ENCODE measurements at places on chromosomes 1 and 21. TPM values are rescaled to one million over a fixed set of nuclear protein-coding genes. Genes with fewer than 3 reads are reported as not detected.

TMPRSS15 gene
- total RNA-seq, result 0.12 TPM

CYP4A22 gene
- total RNA-seq, result not detected

CFAP74 gene
- not detected for total RNA-seq

OR4F16 gene
- total RNA-seq, result not detected

SLFNL1 gene
- total RNA-seq, result 0.22 TPM

DNA sequence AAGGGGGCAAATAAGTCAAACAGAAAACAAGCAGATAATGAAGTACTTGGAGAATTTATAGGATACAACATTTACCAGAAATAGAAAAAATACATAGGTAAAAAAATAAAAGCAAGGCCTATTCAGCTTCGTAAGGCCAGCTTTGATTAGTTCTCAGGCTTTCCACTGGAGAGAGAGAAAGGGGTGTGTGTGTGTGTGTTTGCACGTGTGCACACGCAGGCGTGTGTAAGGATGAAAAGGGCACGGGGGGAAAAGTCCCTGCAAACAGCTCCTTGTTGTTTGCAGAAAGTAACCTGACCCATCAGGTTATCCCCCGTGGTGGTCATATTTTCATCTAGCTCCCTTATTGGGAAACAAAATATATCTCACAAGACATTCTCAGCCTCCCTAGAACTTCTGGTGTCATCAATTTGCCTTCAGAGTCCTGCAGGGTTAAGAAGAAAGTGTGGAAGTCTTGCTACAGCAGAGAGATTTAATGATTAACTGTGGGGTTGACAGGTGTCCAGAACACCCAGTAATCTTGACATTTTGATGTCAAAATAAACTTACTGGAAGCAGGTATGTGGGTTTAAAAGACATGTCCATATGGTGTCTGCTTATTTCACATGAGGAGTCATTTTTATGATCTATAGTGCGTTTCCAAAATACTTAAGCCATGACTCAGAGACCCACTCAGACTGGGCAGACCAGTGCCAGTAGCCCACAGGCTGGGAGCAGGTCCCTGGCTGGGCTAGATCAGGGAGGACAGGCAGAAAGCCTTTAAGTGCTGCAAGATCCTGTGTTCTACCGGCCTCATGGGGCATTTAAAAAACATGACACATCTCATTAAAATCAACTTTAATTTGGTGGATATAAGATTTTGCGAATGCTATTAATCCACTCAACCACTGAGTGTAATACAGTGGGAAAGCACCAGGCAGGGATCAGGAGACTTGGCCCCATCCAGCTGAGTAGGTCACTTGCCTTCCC, 487.6 kb upstream of the CAMK1G start:
- peak overlapping the region; percentile 59 for H3K27ac ChIP-seq
- 0 out of 2 replicates have a peak overlapping the region, but pooled peaks have one; percentile 4 for H3K4me3 ChIP-seq

DNA sequence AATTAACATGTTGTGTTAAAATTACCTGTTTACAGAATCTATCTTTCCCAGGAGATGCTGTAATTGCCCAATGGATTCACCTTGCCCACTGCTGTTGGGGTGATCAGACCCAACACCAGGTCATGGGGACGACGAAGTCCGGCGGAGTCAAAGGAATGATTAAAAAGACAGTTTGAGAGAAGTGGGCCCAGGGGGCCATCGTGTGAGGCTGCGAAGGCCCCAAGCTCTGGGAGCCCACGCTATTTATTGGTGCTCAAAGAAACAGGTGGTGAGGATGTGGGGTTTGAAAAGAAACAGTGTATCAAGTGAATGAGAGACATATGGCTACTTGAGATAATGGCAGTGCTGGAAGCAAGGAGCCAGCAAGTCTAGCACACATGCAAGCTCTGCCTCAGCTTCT, 16.3 kb upstream of the L1TD1 start:
- no peak overlapping the region for H3K4me3 ChIP-seq
- no peaks in the 10 kb centered on the region for H3K27me3 ChIP-seq

- no peak overlapping the region for H3K27ac ChIP-seq
- H3K27me3 ChIP-seq, result no peaks in the 10 kb centered on the region
- H3K36me3 ChIP-seq, result no peaks in the 10 kb centered on the region
- no peak overlapping the region for H3K4me3 ChIP-seq
Measured at GRCh38 chr1:17258758-17259130, 9.8 kb downstream of the PADI3 start.

DNA sequence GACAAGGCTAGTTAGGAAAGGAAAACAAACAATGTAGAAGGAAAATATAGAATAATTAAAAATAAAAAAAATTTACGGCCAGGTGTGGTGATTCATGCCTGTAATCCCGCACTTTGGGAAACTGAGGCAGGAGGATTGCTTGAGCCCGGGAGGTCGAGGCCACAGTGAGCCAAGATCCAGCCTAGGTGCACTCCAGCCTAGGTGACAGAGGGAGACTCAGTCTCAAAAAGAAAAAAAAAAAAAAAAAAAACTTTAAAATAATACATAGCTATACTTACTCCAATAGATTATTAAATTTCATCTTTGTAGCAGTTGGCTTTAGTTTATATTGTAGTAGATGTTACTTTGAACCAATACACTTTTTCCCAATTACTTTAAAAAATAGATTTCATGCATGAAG, 32.0 kb downstream of the LIN9 start:
- H3K27ac ChIP-seq, result peak overlapping the region; percentile 6
- H3K4me1 ChIP-seq, result peaks cover 12% of the 10 kb centered on the region
- peaks cover 22% of the 10 kb centered on the region for H3K36me3 ChIP-seq
- H3K27me3 ChIP-seq, result no peaks in the 10 kb centered on the region
- no peak overlapping the region for H3K4me3 ChIP-seq
- DNase-seq, result no peak

DNA sequence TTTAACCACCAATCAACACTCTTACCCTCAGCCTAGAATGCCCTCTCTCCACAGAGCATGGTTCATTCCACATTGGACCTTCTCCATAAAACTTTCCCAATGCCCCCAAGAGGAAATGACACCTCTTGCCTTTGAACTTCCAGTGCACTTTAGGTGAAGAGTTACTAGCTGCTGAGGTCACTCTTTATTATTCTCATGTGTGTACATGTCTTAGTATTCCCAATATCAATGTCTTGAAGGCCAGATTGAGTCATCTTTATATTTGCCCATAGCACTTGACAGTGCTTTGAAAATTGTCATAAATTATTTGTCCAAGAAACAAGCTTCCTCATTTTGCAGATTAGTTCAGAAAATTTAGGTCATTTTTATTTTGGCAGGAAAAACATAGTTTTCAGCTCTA, 8.1 kb upstream of the DNASE2B start:
- H3K4me3 ChIP-seq, result no peak overlapping the region
- no peaks in the 10 kb centered on the region for H3K36me3 ChIP-seq
- DNase-seq, result peak; percentile 33
- H3K27ac ChIP-seq, result no peak overlapping the region
- H3K27me3 ChIP-seq, result no peaks in the 10 kb centered on the region

- DNase-seq, result no peak
- no peaks in the 10 kb centered on the region for H3K27me3 ChIP-seq
- no peak overlapping the region for H3K27ac ChIP-seq
- no peaks in the 10 kb centered on the region for H3K36me3 ChIP-seq
Measured at GRCh38 chr1:173661271-173661670, 8.4 kb downstream of the ANKRD45 start.

- no peaks in the 10 kb centered on the region for H3K27me3 ChIP-seq
- no peak overlapping the region for H3K27ac ChIP-seq
- H3K4me3 ChIP-seq, result peak overlapping the region; percentile 73
Measured at GRCh38 chr1:3609769-3610526, 1.4 kb downstream of the MEGF6 start.

- H3K36me3 ChIP-seq, result peaks cover 10% of the 10 kb centered on the region
- H3K4me1 ChIP-seq, result peaks cover 30% of the 10 kb centered on the region
- peak overlapping the region; percentile 75 for H3K4me3 ChIP-seq
- H3K27ac ChIP-seq, result no peak overlapping the region
- no peak for DNase-seq
- no peaks in the 10 kb centered on the region for H3K27me3 ChIP-seq
Measured at GRCh38 chr21:46284733-46285132, 678 bp downstream of the MCM3AP start.

DNA sequence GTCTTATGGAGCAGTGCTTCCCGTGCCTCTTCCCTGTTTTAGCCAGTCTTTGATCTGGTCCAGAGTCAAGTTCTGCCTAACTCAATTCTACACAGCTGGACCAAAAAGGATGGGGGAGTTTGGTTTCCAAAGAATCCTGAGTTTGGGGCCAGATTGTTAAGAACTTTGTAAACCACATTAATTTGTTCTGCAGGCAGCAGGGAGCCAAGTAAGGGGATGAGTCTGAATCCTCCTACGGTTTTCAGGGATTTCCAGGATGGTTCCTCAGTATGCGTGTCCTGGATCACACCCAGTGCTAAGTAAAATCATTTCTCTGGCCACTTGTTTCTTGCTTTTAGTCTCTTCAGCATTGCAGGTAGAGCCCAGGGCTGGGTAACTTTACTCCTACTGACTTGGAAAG, 26.1 kb upstream of the GJA5 start:
- no peak overlapping the region for H3K4me3 ChIP-seq
- no peak for DNase-seq
- no peaks in the 10 kb centered on the region for H3K27me3 ChIP-seq
- no peaks in the 10 kb centered on the region for H3K36me3 ChIP-seq
- peaks cover 4% of the 10 kb centered on the region for H3K4me1 ChIP-seq
- H3K27ac ChIP-seq, result no peak overlapping the region

DNA sequence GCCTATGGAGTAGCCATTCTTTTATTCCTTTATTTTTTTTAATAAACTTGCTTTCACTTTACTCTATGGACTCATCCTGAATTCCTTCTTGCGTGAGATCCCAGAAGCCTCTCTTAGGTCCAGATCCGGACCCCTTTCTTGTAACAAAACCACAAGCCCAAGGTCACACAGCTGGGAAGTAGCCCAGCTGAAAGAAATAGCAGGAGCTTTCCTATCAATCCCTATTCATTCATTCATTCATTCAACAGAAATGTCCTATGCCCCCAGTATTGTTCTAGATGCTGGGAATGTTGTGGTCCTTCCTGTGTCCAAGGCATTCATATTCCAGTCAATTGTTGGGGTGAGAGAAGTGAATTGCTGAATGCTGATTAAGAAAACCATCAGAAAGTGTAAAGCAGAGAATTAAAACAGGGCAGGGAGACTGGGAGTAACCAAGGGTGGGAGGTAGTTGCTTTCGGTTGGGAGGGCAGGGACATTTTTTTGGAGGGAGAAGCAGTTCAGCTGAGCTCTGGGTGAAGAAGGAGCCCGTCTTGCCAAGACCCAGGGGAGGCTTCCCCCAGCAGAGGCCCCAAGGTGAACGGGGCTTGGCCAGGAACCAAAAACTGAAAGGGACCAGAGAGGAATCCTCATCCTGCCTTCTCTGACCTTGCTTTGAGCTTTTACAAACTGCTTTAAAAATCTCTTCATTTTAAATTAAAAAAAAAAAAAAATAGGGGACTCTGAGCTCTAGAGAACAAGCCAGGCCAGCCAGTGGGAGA, 10.8 kb downstream of the PLA2G2D start:
- no peak for DNase-seq
- no peak overlapping the region for H3K27ac ChIP-seq
- H3K36me3 ChIP-seq, result no peaks in the 10 kb centered on the region
- peaks cover 15% of the 10 kb centered on the region for H3K4me1 ChIP-seq
- no peak overlapping the region for H3K4me3 ChIP-seq

- no peaks in the 10 kb centered on the region for H3K4me1 ChIP-seq
- H3K36me3 ChIP-seq, result peaks cover 12% of the 10 kb centered on the region
- H3K4me3 ChIP-seq, result no peak overlapping the region
- DNase-seq, result no peak
- H3K27me3 ChIP-seq, result no peaks in the 10 kb centered on the region
- H3K27ac ChIP-seq, result no peak overlapping the region
Measured at GRCh38 chr21:42575111-42575510, 61.5 kb downstream of the SLC37A1 start.

- no peaks in the 10 kb centered on the region for H3K27me3 ChIP-seq
- peak; percentile 11 for DNase-seq
- no peaks in the 10 kb centered on the region for H3K4me1 ChIP-seq
Measured at GRCh38 chr1:110123224-110123623, 11.0 kb downstream of the UBL4B start.

DNA sequence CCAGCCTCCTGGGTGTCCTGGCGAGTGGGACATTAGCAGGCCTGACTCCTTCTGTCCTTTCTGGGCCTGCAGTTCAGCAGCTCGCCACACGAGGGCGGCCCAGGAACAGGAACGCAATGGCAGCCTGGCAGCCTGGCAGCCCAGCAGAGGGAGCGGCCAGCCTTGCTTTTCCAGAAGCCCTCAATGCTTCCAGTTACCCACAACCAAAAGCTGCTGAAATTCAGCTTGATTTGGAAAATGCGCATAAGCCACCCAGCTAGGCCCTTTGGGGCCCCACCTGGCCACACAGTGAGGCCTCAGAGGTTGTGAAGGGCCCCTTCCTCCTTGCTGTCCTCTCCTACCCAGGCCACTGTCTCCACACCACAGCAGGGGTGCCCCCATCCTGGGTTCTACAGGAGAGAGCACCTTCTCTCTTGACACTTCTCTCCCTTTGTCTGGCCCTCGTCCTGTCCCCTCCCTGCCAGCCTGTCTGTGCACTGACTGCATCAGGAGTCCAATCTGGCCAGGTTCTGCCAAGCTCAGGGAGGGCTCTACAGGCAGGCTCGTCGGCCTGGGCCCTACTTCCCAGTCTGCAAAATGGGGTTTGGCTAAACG, 103.4 kb upstream of the VAMP3 start:
- no peak overlapping the region for H3K4me3 ChIP-seq
- no peaks in the 10 kb centered on the region for H3K27me3 ChIP-seq
- peak; percentile 88 for DNase-seq
- H3K27ac ChIP-seq, result no peak overlapping the region

DNA sequence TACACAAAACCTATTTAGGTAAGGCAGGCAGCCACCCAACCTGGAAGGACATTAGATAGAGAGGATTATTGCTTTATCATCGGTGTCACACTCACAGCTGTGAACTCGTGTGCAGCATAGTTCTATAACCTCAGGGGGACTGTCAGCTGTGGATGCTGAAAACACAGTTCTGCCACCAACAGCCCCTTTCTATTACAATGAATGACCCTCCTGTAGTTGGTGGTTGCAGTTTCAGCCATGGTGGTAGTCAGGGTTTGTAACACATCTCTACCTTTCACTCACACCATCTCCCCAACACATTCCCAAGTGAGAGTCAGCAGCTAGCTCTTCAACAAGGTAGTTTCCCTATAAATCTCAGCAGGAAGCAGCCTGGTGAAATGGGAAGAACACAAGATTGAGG, 136.8 kb downstream of the ZC3H11B start:
- peaks cover 5% of the 10 kb centered on the region for H3K4me1 ChIP-seq
- no peak overlapping the region for H3K4me3 ChIP-seq
- H3K27me3 ChIP-seq, result no peaks in the 10 kb centered on the region
- no peaks in the 10 kb centered on the region for H3K36me3 ChIP-seq
- DNase-seq, result no peak
- H3K27ac ChIP-seq, result no peak overlapping the region

GRCh38 chr1:201899683-201900429, 11.2 kb downstream of the SHISA4 start:
- no peak overlapping the region for H3K4me3 ChIP-seq
- H3K27ac ChIP-seq, result no peak overlapping the region
- peaks cover 13% of the 10 kb centered on the region for H3K4me1 ChIP-seq
- no peaks in the 10 kb centered on the region for H3K27me3 ChIP-seq
- DNase-seq, result no peak

DNA sequence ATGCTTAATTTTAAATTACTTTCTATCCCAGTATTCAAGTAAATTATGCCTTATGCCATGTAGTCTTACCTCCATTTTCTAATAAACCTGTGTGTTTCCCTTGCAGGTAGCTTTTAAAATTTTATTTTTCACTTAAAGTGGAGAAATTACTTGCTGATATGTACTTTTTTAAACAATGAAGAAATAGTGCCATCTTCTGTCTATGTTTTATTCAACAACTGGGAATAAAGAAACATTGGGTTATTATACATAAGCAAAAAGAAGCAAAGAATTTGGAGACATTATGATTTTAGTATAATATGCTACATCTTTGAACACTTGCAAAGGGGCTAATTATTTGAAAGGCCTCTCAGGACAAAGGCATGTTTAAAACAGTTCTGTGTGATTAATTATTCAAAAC, 1912.9 kb downstream of the MRPL39 start:
- no peak overlapping the region for H3K27ac ChIP-seq
- peaks cover 5% of the 10 kb centered on the region for H3K27me3 ChIP-seq
- H3K4me3 ChIP-seq, result no peak overlapping the region
- DNase-seq, result peak; percentile 19

Data from PC-3 (cell line).